ENCODE measurements at places on chromosomes 7 and 10. TPM values are rescaled to one million over a fixed set of nuclear protein-coding genes. Genes with fewer than 3 reads are reported as not detected.
A peak's percentile ranks its signal among the peaks of the same experiment; 100 is the strongest.

HTR5A gene
- total RNA-seq = not detected

DNA sequence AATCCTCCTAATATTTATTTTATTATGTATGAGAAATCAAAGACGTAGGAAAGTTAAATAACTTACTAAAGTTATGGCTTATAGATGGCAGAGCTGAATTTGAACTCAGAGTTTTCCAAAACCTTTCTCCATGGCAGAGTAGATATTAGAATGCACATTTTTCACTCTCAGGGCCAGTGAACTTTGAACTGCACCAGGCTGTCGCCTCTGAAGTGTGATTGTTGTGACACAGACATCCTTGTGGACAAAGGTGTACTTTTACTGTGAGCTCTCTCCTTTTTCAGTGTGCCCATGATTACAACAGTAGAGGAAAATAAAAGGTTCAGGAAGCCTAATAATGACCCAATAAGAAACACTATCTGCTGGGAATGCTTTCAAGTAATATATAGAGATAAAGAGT lies 29.1 kb downstream of the TES start:
- peaks cover 26% of the 10 kb centered on the region for H3K36me3 ChIP-seq
- DNase-seq = no peak
- no peak overlapping the region for H3K27ac ChIP-seq
- H3K4me3 ChIP-seq = no peak overlapping the region

- no peak overlapping the region for H3K27ac ChIP-seq
- H3K4me3 ChIP-seq = no peak overlapping the region
- no peak for DNase-seq
- H3K4me1 ChIP-seq = no peaks in the 10 kb centered on the region
These were observed 12.1 kb downstream of the KCNH2 start for GRCh38 chr7:150966002-150966401.

GRCh38 chr7:69860486-69860885 lies 262.2 kb downstream of the AUTS2 start:
- H3K4me3 ChIP-seq = no peak overlapping the region
- no peak overlapping the region for H3K27ac ChIP-seq
- no peaks in the 10 kb centered on the region for H3K4me1 ChIP-seq
- no peaks in the 10 kb centered on the region for H3K36me3 ChIP-seq
- no peak for DNase-seq
- peaks cover 5% of the 10 kb centered on the region for H3K27me3 ChIP-seq

ASB10 gene
- total RNA-seq = not detected

IFIT5 gene
- 42.9 TPM for total RNA-seq

SRRM3 gene
- 2.7 TPM for total RNA-seq

GRCh38 chr7:154777023-154777422 lies 225.9 kb downstream of the PAXIP1 start:
- H3K27me3 ChIP-seq = no peaks in the 10 kb centered on the region
- DNase-seq = peak; percentile 87
- H3K4me3 ChIP-seq = no peak overlapping the region
- H3K36me3 ChIP-seq = no peaks in the 10 kb centered on the region

DNA sequence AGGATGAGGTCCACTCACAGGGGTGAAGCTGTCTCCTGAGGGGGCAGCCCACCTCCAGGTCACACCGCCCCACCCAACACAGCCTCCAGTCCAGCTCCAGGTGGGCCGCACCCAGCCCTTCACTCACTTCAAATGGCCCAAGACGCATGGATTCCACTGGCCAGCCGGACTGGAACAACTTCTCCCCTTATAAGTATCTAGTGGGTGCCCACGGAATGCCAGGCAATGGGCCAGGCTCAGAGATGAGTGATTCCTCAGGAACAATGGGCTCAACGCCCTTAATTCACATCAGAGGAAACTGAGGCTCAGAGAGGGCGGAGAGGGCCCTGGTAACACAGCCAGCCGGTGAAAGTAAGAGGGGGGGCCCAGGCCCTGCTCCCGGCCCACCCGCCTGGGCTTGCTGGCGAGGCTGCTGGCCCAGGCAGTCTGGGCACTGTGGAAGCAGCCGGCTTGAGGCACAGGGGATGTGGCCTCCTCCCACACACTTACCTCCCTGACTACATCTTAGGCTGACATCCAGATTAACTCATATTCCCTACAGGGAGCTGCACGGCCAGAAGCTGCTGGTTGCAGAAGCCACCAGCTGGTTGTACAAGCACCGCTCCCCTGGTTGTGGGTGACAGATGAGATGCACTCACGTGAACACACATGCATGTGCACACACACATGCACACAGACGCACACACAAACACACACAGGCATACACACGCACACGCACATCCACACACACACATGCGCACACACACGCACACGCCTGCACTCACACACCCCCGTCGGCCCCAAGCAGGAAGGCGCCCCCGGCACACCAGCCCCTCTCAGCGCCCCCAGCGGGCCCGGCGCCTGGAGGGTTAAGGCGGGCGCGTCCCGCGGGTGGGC lies 1.0 kb upstream of the FAM20C start:
- no peaks in the 10 kb centered on the region for H3K27me3 ChIP-seq
- DNase-seq = peak; percentile 93
- peak overlapping the region; percentile 59 for H3K4me3 ChIP-seq
- peak overlapping the region; percentile 47 for H3K27ac ChIP-seq
- H3K4me1 ChIP-seq = peaks cover 31% of the 10 kb centered on the region

FAM25G gene
- not detected for total RNA-seq

- H3K4me3 ChIP-seq = no peak overlapping the region
- H3K27me3 ChIP-seq = no peaks in the 10 kb centered on the region
- no peaks in the 10 kb centered on the region for H3K36me3 ChIP-seq
- no peaks in the 10 kb centered on the region for H3K4me1 ChIP-seq
- H3K27ac ChIP-seq = no peak overlapping the region
These were observed 168.8 kb upstream of the POT1 start for GRCh38 chr7:125098377-125098970.

DNA sequence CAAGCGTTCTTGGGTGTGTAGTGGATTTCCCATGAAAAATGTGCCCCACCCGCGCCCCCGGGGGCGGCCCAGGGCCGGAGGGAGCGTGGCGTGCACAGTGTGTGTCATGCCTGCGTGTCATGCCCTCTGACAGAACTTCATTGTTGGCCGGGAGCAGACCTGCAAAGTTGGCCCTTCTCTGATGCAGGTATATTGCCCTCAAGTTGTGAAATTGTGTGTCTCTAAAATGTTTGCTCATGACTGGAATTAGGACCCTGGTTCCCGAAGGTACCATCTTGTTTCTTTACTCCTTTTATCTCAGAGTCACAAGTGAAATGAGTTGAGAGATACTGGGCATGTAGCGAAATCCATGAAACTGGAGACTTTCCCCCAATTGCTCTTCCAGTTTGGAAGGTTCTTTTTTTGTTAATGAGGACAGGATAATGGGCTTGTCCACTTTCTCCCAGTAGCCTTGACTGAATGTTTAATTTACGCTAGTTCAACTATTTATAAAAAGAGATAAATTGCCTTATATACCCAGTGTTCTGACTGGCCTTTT lies 26.2 kb downstream of the ADK start:
- H3K27ac ChIP-seq = peak overlapping the region; percentile 96
- H3K27me3 ChIP-seq = no peaks in the 10 kb centered on the region
- DNase-seq = no peak
- no peaks in the 10 kb centered on the region for H3K36me3 ChIP-seq
- H3K4me3 ChIP-seq = peak overlapping the region; percentile 94
- peaks cover 14% of the 10 kb centered on the region for H3K4me1 ChIP-seq

GALNT17 gene
- total RNA-seq = 7.8 TPM

DNA sequence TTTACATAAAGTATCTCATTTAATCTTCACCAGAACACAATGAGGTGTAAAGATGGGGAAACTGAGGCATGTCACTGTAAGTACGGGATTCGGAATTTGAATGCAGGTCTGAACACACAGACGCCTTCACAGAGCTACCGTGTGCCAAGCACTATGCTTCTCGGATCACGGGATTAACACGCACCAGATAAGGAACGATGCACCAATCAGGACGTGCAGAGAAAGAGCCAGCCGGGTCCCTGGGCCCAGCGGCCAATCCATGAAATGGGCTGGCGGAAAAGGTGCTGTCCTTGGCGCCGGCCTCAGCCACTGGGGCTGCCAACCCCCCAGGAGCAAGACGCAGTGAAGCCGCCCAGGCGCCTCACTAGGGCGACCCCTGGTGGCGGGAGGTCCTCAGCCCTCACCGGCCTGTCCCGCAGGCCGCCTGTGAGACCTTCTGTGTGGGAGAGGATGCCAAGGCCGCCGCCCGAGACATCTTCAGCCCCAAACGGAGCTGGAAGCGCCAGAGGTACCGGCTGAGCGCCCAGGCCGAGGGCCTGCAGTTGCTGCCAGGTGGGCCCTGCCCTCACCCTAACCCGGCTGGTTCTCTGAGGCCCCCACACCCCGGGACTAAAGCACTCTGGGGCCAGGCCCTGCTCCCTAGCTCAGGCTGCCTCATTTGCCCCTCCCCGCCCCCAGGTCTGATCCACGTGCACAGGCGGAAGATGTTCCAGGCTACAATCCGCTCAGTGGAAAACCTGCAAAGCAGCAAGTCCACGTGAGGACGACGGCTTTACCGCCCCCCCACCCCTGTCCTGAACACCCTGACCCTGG lies 15.6 kb downstream of the ATG9B start:
- no peak for DNase-seq
- H3K27me3 ChIP-seq = peaks cover 7% of the 10 kb centered on the region
- no peaks in the 10 kb centered on the region for H3K36me3 ChIP-seq
- H3K4me3 ChIP-seq = peak overlapping the region; percentile 24

GRCh38 chr10:119538632-119539358 lies 3.7 kb downstream of the RGS10 start:
- H3K4me1 ChIP-seq = peaks cover 35% of the 10 kb centered on the region
- H3K27me3 ChIP-seq = no peaks in the 10 kb centered on the region
- H3K36me3 ChIP-seq = no peaks in the 10 kb centered on the region
- DNase-seq = no peak
- H3K4me3 ChIP-seq = no peak overlapping the region
- H3K27ac ChIP-seq = no peak overlapping the region

BCCIP gene
- total RNA-seq = 68.1 TPM

STAMBPL1 gene
- total RNA-seq = 1.5 TPM

ITPRID1 gene
- total RNA-seq = not detected

GRCh38 chr10:95295031-95295755 lies 4.4 kb upstream of the PDLIM1 start:
- peak; percentile 61 for DNase-seq
- H3K27ac ChIP-seq = no peak overlapping the region
- H3K4me3 ChIP-seq = peak overlapping the region; percentile 55
- no peaks in the 10 kb centered on the region for H3K27me3 ChIP-seq
- H3K36me3 ChIP-seq = no peaks in the 10 kb centered on the region
- H3K4me1 ChIP-seq = peaks cover 14% of the 10 kb centered on the region

- DNase-seq = peak; percentile 18
- H3K27ac ChIP-seq = peak overlapping the region; percentile 97
- peak overlapping the region; percentile 87 for H3K4me3 ChIP-seq
- no peaks in the 10 kb centered on the region for H3K27me3 ChIP-seq
- peaks cover 9% of the 10 kb centered on the region for H3K4me1 ChIP-seq
- no peaks in the 10 kb centered on the region for H3K36me3 ChIP-seq
These were observed 923 bp downstream of the TNPO3 start for GRCh38 chr7:129053938-129054437.

GRCh38 chr10:128242641-128243040 lies 116.4 kb upstream of the MKI67 start:
- H3K27ac ChIP-seq = no peak overlapping the region
- no peaks in the 10 kb centered on the region for H3K27me3 ChIP-seq
- H3K4me1 ChIP-seq = no peaks in the 10 kb centered on the region
- H3K4me3 ChIP-seq = no peak overlapping the region

- DNase-seq = no peak
- H3K4me1 ChIP-seq = peaks cover 3% of the 10 kb centered on the region
- H3K36me3 ChIP-seq = no peaks in the 10 kb centered on the region
- no peaks in the 10 kb centered on the region for H3K27me3 ChIP-seq
- no peak overlapping the region for H3K27ac ChIP-seq
These were observed 19.0 kb downstream of the STEAP1 start for GRCh38 chr7:90173127-90173844.

- peak; percentile 83 for DNase-seq
- H3K27me3 ChIP-seq = no peaks in the 10 kb centered on the region
- no peaks in the 10 kb centered on the region for H3K36me3 ChIP-seq
- H3K27ac ChIP-seq = peak overlapping the region; percentile 55
- H3K4me3 ChIP-seq = peak overlapping the region; percentile 79
These were observed 183.0 kb upstream of the ANK3 start for GRCh38 chr10:60572511-60573194.

GRCh38 chr10:89367529-89367928 lies 10.3 kb upstream of the IFIT1B start:
- no peak for DNase-seq
- no peaks in the 10 kb centered on the region for H3K36me3 ChIP-seq
- no peak overlapping the region for H3K4me3 ChIP-seq
- H3K27me3 ChIP-seq = peaks cover 3% of the 10 kb centered on the region
- no peak overlapping the region for H3K27ac ChIP-seq
